ENCODE measurements at places on chromosomes 7 and 10.

- no peak for DNase-seq
Measured at GRCh38 chr7:25669961-25670841, 441.9 kb upstream of the NPVF start.

DNA sequence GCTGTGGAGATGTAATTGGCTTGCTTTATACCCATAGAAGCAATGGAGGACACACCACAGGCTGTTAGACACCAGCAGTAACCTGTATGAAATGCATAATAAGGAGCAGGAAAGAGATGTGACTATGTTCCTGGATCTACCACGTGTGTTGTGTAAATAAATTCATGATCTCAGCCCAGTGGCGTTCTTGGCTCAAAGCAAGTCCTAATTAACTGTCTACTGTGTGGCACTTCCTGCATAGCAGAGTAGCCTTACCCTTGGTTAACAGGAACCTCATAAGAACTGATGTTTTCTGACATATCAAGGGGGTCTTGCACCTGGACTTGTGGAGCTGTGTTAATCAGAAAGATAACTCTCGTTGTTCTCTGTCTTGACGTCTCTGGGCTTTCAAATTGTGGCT, 25.7 kb upstream of the FAM180A start:
- no peak for DNase-seq

DNA sequence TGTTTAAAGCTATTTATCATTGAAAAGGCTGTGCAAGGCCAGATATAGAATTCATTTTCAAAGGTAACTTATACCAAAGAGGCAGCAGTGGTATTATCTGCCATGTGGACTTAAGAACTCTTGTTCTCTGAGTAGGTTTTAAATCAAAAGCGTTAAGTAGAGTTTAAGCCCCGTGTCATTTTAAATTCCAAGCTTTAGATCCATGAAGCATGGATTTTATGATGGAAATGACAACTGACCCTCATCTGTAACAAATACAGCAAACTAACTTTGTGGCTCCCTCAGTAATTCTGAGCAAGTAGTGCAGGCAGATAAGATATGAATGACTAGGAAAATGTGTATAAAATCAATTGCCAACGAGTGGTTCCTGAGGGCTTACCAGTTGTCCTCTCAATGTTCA, 247.0 kb downstream of the WDR11 start:
- DNase-seq, result no peak

DNA sequence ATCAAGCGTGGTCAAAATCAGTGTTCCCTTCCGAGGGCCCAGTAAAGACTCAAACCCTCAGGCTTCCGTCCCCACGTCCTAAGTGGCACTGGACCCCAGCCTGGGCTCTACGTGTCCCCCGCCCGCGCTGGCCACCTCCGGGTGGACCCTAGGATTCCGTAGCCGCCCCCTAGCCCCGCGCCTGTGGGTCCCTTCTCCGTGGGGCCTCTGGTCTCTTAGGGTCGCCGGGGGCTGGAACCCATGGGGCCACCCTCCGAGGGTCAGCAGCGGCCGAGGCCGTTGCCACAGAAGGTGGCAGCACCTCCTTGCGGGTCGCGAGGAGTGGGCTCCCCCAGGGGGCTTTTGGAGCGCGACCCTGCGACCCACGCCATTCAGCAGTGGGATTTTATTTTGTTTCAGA, 170.5 kb upstream of the EEPD1 start:
- DNase-seq, result no peak

DNA sequence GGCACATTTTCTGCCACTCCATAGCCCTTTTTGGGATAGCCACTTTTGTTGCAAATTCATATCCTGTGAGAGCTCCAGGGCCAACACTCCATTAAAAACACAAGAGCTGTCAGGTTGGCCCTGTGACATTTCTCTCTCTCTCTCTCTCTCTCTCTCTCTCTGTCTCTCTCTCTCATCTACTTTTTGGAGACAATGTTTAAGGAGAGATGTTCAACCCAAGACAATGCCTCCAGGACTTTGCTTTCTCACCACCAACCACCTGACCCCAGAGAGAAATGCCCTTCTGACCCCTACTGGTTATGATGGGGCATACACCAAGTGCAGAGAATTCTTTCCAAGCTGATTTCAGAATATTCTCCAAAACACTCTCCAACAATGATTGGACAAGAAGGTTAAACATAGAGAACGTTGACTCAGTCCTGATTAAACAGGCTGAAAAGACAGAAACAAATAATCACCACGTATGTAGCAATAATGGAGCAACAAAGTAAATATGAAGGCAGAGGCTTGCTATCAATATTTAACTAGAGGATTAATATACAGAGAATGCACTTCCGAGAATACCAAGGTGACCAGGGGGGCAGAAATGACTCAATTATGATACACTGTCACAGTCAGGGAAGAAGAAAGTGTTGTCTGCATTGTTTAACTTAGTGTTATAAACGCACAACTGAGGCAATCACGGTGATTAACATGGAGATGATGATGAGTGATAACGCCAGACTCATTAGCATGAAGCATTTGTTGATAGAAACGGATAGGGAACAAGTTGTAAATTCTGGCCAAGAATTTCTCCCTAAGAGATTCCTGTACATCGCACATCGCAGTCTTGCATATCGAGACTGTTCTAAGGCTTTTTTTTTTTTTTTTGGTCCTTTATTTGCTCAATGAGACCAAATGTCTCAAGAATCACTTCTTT, 178.5 kb downstream of the NRP1 start:
- DNase-seq, result no peak

DNA sequence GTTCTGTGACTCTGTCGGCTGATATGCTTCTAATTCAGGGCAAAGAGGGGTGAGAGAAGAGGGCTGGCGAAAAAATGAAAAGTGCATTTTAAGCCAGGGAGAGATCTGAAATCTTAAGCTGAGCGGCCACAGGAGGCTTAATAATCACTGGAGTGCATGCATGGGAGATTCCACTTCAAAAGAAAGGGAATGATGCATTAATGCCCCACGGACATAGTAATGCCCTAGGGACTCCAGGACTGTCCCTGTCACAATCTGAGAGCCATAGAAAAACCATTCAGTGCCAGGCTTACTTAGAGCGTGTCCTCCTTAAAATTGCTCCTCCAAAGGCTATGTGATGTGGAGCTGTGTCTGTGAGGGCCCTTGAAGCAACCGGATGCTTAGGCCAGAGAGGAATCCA, 75.1 kb downstream of the NHLRC2 start:
- no peak for DNase-seq

Data from right cardiac atrium (tissue), 5 donors.